NCI-H510A (cell line): ENCODE measurements at places on chromosomes 16 and 17.

GRCh38 chr16:67284699-67285646 is 5.6 kb downstream of the PLEKHG4 start:
- peak; percentile 34 for DNase-seq

DNA sequence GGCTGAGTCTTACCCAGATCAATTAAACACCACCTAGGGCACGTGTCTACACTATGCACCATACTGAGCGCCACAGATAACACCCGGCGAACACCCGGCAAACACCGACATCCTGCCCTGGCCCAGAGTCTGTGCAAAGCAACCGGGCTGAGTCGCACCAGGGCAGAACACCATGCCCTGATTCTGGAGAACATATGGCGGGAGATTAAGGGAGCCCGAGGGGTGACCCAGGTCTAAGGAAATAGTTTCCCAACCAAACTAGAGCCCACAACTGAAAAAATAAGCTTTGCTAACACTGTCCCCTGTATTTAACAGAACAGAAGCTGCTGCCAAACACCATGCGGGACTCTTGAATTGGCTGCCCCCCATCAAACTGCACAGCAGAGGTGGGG is 22.1 kb downstream of the MYO18A start:
- DNase-seq, result no peak

DNA sequence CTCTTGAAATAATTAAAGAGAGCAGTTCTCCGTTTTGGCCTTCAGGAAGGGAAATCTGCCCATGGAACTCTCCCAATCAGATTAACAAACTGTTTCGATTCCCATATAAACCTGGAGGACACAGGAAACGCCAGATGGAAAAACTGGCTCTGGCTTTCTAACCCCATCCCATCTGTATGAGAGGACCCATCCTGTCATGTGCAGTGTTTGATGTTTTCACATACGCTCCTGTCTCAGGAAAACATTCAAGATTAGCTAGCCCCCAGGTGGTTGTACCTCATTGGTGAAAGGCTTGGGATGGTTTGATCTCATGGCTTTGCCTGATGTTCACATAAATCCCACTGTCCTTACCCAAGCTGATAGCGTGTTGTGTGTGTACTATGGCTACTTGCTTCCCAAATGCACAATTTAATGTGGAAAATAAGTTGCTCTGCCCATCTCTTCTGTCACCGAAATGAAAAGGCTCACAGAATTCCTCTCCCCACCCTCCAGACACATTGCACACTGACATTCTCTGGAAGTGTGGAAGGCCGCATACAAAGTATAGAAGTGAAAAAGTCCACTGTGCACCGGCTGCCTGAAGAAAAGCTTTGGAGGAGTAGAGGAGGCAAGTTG is 18.2 kb upstream of the ERN1 start:
- no peak for DNase-seq

- DNase-seq, result peak; percentile 43
These were observed 13.7 kb upstream of the GUCY2D start for GRCh38 chr17:7988750-7989178.

DNA sequence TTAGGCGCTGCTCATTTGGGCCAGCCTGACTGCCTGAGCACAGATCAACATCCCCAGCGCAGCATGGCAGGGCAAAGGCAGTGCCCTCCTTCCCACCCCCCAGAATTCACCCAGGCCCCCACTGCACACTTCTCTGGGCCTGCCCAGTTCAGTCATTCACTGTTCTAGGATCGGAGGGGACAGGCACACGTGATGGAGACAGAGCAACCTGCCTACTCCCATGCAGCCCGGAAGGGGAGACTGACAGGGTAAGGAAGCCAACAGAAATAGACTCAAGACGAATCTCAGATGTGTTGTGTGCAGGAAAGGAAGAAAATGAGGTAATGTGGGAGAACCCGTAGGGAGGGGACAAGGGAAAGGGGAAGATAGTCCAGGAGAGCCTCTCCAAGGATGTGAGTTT is 59.2 kb upstream of the LYRM9 start:
- no peak for DNase-seq

- no peak for DNase-seq
These were observed 15.4 kb upstream of the CTCF start for GRCh38 chr16:67546761-67547422.

GRCh38 chr17:50556803-50557202 is 3.7 kb upstream of the CACNA1G start:
- DNase-seq, result no peak

DNA sequence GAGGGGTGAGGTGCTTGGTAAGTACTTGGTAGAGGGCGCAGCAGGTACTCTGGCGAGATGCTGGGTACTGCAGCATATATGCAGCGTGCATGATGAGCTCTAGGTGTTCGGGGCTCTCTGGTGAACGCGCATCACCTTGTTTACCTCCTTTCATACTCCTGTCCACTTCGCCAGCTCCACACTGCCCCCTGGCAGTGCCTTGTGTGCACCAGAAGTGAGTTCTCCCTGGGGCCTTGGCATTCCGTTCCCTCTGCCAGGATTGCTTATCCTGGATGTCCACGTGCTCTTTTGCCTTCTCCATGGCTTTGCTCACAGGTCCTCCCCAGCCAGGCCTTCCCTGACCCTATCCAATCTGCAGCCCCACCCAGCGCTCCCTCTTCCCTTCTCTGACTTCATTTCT is 154.2 kb downstream of the MRM1 start:
- peak; percentile 44 for DNase-seq

GRCh38 chr17:80111702-80112470 is 10.5 kb downstream of the GAA start:
- no peak for DNase-seq

- no peak for DNase-seq
These were observed 1.4 kb downstream of the HES7 start for GRCh38 chr17:8122422-8122923.

DNA sequence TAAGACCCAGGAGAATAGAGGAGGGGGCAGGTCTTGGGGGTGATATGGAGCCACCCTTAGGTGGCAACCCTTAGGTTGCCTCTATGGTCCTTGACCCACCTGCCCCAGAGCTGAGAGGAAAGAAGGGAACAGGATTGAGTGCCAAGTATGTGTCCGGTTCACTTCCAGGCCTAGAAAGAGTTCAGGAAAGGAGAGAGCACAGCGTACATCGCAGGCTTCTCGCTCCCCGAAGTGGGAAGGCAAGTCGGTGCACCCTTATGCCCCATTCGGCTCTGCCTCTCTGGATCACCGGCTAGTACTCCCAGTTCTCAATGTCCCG is 631 bp downstream of the SP6 start:
- no peak for DNase-seq

DNA sequence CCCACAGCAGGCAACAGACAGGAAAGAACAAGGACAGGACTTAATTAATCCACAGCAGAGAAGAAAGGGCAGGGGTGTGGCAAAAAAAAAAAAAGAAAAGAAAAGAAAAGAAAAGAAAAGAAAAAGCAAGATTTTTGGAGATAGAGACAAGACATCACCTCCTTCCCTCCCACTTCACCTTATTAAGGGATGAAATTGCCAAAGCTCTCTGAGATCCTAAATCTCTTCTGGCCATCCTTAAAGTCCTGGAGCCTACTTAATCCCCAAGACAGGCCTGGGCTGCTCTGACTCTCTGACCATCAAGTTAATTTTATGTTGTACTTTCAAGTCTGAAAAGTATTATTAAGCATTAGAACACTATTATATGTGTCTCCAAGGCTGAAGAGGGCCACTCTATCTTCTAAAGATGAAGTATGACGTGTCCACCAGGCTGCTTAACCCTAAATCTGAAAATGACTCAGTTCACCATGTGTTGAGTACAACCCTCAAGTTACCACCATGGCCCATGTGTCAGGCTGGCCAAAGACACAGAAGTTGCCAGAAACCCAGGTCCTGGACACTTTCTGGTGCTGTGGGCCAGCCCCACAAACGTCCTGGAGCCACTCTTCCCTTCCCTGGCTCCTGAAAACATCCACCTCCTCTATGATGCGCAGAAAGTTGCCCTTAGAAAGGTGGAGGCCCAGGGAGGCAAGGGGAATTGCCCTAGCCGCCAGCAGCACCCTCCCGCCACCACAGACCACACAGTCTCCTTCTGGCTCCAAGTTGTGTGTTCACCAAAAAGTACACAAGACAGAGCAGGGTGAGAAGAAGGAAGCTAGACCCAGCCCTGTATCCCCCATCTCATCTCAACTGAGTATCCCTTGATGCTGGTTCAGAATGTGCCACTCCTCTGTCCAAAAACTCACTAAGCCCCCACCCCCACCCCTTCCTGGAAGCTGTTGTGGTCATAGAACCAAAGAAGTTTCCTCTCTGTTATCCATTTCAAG is 2.7 kb downstream of the SOCS1 start:
- no peak for DNase-seq

- DNase-seq, result no peak
These were observed 30.4 kb downstream of the PPM1D start for GRCh38 chr17:60630352-60630751.

GRCh38 chr17:50649042-50649908 is 14.6 kb downstream of the ABCC3 start:
- no peak for DNase-seq

DNA sequence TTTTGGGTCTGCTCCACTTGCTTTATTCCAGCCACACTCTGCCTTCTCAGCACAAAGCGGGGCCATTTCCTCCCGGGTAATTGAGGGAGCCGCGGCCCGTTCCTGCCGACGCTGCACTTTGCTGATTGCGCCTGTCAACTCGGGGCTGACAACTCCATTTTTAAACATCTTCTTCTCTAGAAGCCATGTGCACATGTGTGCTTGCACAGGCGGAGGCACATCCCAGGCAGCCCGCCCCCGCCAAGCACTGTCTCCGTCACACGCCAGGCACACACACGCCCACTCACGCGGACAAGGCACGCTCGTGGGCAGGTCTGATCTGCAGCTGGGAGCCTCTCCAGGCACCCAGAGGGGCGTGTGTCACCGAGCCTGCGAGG is 63.2 kb downstream of the ENGASE start:
- DNase-seq, result no peak

DNA sequence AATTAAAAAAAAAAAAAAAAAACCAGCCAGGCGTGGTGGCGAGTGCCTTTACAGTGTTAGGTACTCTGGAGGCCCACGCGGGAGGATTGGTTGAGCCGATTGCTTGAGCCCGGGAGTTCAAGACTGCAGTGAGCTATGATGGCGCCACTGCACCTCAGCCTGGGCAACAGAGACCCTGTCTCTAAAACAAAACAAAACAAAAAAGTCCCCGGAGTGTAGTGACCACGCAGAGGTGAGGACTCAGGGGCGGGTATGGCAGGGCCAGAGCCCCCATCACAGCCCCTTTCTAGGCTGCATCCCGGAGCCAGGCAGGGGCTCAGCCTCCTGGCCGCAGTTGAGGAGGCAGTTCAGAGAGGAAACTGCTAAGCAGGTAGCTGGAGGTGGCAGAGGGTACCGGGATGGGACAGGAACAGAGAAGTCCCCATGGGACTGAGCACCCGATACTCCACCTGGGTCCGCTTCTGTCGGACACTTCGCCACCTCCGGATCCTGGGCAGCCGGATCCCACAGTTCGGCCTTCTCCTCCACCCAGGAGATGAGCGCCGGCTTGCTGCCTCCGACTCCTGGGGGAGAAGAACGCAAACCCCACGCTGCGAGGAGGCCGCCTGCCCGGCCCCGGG is 800 bp downstream of the ZNF747 start:
- no peak for DNase-seq

DNA sequence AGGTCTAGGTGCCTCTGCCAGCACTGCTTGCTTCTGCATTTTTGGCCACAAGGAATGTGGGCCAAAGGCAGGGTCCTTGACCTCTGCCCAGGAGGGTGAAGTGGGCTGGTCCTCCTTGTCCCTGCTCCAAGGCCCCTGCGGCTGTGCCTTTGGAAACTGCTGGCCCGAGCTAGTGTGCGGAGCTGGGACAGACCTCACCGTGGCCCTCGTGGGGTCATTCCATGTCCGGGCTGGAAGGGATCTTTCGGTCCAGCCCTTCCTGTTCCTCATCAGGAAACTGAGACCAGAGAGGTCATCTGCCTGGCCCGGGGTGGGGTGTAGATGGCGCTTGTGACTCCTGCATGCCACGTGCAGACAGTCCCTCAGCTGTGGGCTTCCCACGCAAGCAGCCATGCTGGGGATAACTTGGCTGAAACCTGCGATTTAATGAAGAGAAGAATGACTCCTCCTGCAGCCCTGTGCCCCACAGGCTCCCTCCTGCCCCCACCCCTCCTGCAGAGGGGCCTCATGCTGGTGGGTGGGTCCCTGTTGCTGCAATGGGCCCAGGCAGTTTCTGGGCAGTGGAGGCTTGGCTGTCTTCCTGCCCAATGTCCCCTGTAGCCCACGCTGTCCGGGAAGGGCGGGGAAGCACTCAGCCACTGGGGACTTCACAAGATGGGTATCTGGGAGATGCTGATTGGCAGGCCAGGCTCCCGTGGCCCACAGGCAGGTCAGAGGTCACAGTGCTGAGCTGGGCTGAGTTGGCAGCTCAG is 245.2 kb downstream of the SEC14L1 start:
- no peak for DNase-seq

- DNase-seq, result peak; percentile 65
These were observed at the start of gene SEZ6 for GRCh38 chr17:29005936-29006511. SEZ6 (minus strand) TSS chr17:29006033; CDS start chr17:29005869, 164 bp downstream.

DNA sequence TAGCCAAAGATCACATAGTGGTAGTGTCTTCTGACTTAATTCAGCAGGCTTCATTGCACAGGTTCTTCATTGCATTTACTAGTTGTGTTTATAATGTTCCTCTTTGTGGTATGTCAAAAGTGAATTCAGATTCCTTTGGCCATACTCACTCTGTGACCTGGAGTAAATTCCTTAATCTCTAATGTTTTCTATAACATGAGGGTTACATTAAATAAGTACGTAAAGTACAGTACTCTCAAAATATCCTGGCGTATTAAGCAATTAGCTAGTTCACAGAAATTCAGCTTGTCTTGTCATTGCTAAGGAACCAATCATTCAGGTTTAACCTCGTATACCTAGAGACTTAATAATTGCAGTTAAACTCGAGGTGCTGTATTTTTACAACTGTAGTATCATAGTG is 4.2 kb downstream of the RPS6KB1 start:
- no peak for DNase-seq

- DNase-seq, result peak; percentile 68
These were observed 3.9 kb downstream of the SPATA20 start for GRCh38 chr17:50550661-50551432.

DNA sequence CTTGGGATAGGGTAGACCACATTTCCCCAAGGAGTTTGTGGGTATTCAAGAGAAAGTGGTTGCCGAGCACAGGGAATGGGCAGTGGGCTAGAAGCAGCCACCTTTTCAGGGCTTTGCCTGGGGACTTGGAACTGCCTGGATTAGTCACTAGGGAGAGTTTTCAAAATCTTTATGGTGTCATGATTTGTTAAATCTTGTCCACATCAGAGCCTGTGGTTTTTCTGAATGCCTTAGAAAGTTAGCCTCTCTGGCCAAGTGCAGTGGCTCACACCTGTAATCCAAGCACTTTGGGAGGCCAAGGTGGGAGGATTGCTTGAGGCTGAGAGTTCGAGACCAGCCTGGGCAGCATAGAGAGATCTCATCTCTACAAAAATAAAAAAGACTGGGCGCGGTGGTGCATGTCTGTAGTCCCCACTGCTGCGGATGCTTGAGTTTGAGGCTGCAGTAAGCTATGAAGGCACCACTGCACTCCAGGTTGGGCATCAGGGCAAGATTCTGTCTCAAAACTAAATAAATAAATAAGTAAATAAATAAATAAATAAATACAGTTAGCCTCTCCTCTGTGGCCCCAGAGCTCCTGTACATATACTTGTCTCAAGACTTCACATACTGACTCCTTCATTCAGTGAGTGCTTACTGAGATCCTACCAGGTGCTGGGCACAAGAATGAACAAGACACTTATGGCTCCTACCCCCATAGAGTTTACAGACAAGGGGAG is 76.3 kb upstream of the HNF1B start:
- no peak for DNase-seq
